NCI-H510A (cell line): ENCODE measurements at places on chromosomes 11 and 22.

GRCh38 chr11:45725776-45726492 is 60.5 kb upstream of the CHST1 start:
- DNase-seq, result no peak

- no peak for DNase-seq
Measured at GRCh38 chr11:1224111-1224490, 1.2 kb downstream of the MUC5B start.

- DNase-seq, result no peak
Measured at GRCh38 chr22:27666272-27666997, 135.1 kb downstream of the MN1 start.

- no peak for DNase-seq
Measured at GRCh38 chr11:95720195-95720594, 69.4 kb downstream of the FAM76B start.

GRCh38 chr11:89608234-89608966 is 101.7 kb upstream of the TRIM77 start:
- DNase-seq, result no peak

DNA sequence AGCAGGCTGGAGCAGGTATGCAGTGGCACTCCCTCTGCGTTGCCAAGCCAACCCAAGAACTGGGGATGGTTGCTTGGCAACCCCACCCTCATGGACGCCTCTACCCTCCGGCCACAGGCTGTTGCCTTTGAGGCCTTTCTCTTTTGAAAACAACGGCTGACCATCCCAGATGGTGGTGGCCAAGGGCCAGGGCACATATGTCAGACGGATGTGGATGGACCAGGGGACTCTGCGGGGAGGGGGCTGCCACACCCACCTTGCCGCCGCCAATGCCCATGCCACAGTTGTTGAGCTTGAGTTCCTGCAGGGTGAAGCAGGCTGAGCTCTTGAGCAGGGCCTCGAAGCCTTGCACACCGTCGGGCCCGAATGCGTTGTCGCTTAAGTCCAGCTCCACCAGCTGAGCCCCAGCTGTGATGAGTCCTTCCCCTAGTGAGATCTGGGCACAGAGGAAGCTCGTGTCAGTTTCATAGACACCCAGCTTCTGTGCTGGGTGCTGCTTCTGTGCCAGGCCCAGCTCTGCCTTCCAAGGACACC is 21.5 kb downstream of the RANGAP1 start:
- no peak for DNase-seq

DNA sequence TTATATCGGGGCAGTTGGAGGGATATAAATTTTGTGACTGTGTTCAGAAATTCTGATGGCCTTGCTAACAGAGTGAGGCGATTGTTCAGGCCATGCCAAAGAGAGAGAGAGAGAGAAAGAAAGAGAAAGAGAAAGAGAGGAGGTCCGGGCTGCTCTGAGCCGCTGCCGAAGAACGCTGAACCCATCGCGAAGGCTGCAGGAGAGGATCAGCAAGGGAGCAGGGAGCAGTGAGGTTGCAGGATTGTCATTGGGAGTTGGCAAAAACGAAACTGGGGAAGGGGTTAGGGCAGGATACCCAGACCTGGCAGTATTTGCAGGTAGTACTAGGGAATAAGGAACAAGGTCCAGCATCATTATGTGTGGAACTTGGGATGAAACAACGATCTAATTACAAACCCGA is 537.1 kb downstream of the INSC start:
- DNase-seq, result no peak

GRCh38 chr11:47001781-47002181 is 65.2 kb downstream of the CSTPP1 start:
- DNase-seq, result no peak

DNA sequence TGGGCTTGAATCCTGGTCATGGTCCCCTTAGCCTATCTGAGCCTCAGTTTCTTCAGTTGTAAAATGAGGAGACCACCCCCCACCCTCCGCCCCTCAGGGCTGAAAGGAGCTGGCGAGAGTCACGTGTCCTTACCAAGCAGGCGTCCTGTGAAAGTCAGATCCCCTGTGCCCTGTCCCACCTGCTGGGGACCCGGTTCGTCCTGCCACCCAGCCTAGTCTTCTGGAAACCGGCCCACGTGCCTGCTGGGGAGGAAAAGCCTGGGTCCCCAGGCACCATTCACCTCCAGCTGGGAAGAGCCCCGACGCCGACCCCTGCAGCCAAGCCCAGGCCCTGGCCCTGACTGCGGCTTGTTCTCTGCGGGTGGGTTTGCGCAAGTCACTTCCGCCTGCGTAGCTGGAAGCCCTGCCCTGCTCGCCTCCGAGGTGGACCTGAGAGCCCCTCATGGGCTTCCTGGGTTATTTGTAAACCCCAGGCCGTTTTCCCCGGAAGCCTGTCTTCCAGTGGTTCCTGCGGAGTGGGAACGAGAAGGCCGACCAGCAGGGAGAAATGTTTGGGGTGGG is 679 bp upstream of the SSH3 start:
- DNase-seq, result peak; percentile 47
